ENCODE measurements at places on chromosomes 7 and 10.

- DNase-seq: no peak
Measured at GRCh38 chr10:83397806-83398205, 741.5 kb upstream of the GHITM start.

GRCh38 chr7:106736508-106737201, 75.7 kb upstream of the CCDC71L start:
- peak; percentile 67 for DNase-seq

GRCh38 chr10:120011359-120012130, 119.0 kb downstream of the SEC23IP start:
- no peak for DNase-seq

DNA sequence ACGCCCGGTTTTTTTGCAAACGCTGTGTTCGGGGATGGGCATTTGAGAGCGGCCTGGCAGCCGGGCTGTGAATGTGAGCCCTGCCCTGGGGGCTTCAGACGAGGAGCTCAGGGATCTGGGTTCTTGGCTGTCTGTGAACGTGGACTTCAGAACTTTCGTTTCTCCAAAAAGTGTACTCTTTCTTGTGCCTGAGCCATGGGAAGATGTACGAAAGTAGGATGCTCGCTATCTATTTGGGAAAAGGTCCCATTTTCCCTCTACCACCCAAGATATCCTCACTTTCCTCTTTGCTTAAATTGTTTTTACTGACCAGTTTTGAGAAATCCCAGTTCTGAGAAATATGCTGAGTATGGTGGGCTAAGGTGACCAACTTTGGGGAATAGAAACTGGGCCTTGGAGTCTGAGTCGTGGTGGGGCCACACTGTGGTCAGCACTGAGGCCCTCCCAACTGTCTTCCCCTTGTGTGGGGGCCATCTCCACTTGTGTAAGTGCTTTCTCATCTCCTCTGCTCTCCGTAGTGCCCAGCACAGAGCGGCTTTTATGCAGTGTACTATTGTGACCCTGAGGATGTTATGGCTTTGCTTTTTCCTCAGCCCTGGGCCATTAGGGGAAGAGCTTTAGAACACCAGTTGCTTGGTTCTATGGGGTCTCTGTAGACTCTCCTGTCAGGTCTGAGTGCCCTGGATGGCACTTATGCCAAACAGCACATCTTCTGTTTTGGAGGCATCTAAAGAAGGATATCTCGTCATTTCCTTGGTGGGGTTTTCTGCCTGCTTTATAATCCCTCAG, 918 bp downstream of the DBNL start:
- DNase-seq: no peak

DNA sequence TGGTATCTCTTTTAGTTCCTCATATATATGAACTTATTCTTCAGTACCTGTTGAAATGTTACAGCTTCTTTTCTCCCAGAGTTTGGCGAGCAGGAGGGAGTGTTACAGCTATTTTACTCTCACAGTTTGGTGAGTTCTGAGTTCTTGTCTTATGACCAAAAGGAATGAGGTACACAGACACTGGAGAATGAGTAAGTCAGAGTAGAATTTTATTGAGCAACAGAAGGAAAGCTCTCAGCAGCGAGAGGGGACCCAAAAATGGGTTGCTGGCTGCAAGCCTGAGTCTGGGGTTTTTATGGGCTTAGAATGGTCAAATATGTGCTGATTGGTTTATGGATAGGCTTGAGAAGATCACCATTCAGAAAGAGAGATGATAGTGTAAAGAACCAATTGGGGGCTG, 175.2 kb downstream of the CDK14 start:
- peak; percentile 21 for DNase-seq

- no peak for DNase-seq
Measured at GRCh38 chr7:144676492-144676891, 159.4 kb downstream of the TPK1 start.

DNA sequence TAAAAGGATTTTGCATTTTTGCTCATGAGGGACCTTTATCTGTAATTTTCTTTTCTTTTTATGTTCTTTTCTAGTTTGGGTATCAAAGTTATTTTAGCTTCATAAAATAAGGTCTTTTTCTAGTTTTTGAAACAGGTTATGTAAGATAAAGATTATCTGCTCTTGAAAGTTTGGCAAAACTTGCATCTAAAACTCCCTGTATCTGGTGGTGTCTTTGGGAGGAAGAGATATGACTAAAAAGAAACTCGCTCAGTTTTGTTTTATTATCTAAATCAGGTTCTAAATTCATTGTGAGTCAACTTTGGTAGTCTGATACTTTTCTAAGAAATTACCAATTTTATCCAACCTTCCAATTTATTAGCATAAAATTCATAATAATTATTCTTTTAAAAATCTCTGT, 55.1 kb downstream of the VCL start:
- DNase-seq: no peak
